ENCODE measurements at places on chromosomes 3 and 15. TPM values are rescaled to one million over a fixed set of nuclear protein-coding genes. Genes with fewer than 3 reads are reported as not detected.

- DNase-seq = no peak
These were observed 172.4 kb downstream of the PDE8A start for GRCh38 chr15:85154061-85154460.

GRCh38 chr3:65497846-65498245, 540.9 kb downstream of the MAGI1 start:
- no peak for DNase-seq

GRCh38 chr3:195077611-195078540, 193.1 kb downstream of the XXYLT1 start:
- no peak for DNase-seq

DNA sequence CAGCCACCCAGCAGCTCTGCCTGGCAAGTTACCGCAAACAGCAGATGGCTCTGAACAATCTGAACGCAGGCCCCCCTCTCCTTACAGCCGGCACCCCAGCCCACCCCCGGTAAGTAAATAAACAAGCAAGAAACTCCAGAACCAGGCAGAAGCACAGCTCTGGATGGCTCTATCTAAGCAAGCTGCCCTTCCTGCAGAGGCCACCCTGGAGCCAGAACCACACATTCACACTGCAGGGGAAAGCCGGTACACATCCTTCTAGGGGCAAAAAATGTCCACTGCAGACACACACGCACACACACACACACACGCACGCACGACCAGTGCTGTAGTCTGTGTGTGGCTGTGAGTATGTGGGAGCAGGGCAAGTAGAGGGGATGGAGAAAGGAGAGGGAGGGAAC, 63.9 kb downstream of the ADCY5 start:
- no peak for DNase-seq

DNA sequence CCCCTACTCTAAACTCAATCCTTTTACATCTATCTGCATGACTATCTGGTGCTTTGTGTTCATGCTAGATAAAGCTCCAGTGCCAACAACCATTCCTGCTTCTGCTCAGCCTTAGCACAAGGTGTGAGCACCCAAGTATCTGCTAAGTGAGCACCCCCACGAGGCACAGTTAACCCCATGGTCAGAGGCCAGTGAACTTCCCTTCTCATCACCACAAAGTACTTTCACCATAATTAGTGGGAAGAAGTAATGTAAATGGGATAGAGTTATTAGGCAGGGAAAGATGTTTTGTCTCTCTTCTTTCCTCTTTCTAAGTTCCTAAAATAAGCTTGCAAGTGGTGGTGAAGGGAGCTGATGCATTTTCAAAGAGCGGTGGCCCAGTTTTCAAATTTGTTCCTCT, 96.4 kb downstream of the ANO10 start:
- no peak for DNase-seq

- no peak for DNase-seq
These were observed 27.1 kb upstream of the MGLL start for GRCh38 chr3:127849368-127849767.

DNA sequence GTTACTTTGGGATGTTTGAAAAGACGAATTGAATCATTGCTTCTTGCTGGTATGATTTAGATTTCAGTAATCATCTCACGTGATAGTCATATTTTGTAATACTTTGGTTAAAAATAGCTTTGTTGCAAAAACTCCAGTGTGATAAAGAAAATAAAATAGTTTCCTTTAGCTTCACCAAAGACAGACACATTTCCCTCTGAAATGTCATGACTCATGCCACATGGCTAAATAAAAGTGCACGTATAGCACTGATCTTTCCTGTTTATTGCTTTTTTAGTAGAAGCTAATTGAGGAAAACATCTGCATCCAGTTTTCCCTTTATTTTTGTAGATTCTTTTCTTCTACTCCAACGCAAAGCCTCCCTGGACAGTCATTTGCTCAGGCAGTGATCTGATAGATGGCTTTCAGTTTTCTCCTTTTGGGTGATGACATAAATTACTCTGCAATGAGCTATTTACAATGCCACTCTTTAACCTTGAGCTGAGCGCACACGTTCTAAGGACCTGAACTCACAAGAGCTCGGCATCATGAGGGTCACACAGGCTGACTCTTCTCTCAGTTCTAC, 84.9 kb downstream of the ARNT2 start:
- DNase-seq = no peak

Gene STARD5
- 3.0 TPM for polyA plus RNA-seq

Gene DPPA2
- polyA plus RNA-seq = 1.4 TPM

Gene SELENOT
- 135 TPM for polyA plus RNA-seq
